ENCODE measurements at places on chromosomes 12 and 14.
A peak's percentile ranks its signal among the peaks of the same experiment; 100 is the strongest.

GRCh38 chr12:538731-539539, 79.2 kb downstream of the B4GALNT3 start:
- no peak for DNase-seq

DNA sequence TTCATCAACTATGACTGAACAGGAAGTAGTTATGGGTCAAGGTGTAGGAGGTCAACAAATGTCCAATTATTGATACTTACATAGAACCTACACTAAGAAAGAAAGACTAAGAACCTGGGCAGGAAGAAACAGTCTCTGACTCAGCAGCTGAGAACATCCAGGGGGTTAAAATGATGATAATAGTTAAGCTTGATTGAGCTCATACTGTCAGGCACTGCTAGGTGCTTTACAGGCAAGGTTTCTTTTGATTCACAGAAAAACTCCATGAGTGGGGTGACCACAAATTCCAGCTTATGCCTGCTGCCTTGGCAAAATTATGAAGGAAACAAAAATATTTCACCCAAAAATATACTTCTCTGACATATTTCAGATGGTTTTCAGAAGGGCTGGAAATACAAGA, 75.0 kb downstream of the ACADS start:
- no peak for DNase-seq

DNA sequence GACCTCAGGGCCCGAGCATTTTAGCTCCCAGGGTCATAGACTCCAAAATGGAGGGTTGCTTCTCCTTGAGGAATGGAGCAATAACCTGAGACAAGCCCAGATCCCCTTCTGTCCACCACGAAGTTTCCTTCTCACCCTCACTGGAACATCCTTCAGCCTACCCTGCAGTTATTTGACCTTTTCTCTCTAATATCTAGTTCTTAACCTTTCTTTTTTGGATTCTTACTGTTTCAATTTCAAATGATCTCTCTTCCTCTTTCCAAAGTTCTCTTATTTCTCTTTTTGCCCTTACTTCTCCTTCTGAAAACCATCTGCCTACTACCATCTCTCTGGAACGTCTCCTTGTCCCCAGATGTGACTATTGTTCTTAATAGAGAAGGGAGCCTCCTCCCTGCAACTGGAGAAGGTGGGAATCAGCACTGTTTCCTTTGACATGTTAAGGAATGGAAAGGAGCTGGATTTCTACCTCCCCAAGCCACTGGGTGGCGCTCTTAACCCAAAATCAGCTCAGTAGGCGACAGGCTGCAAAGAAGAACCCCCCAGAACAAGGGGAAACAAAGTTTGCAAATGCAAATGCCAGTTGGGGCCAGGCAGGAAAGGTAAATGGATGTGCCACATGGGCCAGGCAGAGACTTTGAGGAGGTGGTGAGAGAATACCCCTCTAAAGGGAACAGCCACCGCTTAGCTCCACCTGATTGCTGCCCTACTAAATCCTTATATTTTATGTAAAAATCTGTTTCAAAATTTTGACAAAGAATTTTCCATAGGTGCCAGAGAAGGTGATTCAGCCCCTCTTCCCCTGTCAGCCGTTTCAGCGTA, 22.4 kb upstream of the PDE1B start:
- peak; percentile 14 for DNase-seq

DNA sequence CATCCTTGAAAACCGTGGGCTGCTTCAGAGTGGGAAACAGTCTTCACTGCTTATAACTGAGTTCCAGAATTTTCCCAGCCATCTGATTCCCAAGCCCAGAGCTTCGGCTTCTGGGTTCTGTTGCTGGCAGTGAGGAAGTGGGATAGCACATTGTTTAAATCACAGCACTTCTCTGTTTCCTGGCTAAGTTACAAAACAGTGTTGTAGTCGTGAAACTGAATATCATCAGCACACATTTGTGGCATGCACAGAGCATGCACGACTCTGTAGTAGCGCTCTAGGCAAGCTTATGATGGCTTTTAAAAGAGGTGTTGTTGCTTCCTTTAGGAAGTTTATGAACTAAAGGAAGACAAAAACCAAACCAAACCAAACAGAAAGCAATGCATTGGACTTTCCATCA, 1005.5 kb downstream of the NRXN3 start:
- no peak for DNase-seq

DNA sequence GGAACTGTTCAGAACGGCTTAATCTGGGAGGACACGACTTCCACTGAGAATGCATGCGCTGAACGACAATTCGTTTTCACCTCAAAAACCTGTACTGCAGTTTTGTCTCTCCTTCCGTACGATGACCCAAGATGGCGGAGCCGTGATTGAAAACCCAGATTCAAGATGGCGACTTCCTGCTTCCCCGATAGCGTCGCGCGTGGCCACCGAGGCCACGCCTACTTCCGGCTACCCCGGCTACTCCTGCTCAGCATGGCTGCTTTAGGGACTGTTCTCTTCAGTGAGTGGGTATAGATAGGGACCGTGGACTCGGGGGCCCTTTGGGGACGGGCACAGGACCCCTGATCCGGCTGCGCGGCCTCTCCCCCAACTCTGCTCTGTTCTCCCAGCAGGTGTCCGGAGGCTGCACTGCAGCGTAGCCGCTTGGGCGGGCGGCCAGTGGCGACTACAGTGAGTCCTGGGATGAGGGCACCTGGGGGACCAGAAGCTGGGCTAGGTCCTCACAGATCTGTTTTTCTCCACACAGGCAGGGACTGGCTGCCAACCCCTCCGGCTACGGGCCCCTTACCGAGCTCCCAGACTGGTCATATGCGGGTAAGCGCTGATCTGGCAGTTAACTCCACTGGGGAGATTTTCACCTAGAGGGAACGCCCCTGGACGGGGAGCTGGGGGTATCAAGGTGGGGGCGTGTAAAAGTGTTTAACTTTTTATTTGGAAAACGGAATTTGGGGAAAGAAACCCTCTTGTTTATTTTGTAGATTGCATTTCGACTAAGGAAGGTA, at the start of gene MRPL52:
Gene MRPL52 (plus strand): TSS at position 227 of the 782 bp plus-strand sequence. CDS start 26 bp downstream, at position 253.
- peak; percentile 77 for DNase-seq

DNA sequence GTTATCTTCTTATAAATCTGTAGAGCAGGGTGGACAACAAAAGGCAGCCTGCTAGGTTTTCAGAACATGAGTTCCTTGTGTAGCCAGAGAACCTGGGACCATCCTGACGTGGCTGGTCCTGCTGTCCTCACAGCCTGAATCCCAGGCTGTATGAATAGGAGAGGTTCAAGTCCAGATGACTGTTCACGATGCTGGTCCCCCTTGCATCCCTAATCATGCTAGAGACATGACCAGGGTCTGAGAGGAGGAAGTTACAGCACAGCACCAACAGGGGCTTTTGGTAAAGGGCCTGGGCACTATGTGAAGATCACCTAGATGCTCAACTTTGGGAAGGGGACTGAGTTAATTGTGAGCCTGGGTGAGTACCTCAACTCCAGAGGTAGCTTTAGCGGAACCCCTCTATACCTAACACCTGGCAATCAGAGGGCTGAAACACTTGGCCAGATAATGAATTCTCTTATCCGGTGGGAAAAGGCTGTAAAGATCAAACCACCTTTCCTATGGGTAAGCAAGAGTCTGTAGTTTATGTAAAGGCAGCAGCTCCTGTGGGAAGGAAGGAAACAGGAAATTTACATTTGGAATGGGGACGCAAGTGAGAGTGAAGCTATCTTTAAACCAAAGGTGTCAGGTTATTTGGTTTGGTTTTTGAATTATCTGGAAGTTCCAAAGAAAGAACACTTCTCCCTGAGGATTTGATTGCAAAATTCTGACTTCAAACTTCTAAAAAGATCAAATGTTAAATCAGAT, 112.8 kb downstream of the DAD1 start:
- DNase-seq: no peak

- no peak for DNase-seq
Observed at GRCh38 chr12:78392918-78393317, 471.7 kb upstream of the SYT1 start.

- no peak for DNase-seq
Observed at GRCh38 chr12:42969355-42969754, 379.8 kb upstream of the PRICKLE1 start.

GRCh38 chr14:24670594-24670993, 36.6 kb upstream of the GZMB start:
- no peak for DNase-seq
